ENCODE measurements at places on chromosomes 2 and 18.

GRCh38 chr2:149070681-149071320 is 32.3 kb downstream of the LYPD6B start:
- no peak for DNase-seq

GRCh38 chr2:95333056-95333455 is 35.9 kb downstream of the KCNIP3 start:
- DNase-seq: no peak

GRCh38 chr18:75654851-75655751 is 227.6 kb upstream of the SMIM21 start:
- no peak for DNase-seq

DNA sequence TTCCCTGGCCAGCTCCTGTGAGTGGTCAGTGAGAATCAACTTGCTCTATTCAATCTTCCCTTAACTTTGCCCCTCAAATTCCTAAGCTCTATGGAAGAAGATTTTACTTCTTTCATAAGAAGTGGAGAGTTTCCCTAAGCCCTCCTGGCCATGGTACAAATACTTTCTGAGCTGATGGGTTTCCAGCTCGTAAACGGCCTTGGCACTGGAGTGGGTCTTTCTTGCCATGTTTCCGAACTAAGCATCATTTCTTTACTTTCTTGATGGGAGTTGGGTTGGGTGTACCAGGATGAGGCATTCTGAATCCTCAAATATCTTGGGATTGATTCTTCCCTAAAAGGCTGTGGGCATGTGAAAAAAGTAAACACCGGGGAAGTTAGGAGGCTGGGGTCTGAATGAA is 72.5 kb downstream of the ACKR3 start:
- no peak for DNase-seq

DNA sequence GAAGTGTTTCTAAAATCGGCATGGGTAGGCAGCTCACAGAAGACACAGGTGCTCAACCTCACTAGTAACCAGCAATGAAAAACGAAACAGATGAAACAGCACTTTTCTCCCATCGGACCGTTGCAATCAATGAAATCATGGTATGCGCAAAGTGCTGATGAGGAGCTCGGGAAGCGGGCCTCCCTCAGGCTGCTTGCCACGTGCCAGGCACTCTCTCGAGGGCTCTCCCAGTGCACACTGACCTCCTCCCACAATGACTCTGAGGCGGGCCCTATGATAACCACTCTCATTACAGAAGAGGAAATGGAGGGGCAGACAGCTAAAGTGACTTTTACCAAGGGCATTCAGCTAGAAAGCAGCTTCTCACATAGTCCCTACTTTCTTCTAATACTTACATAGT is 3.8 kb upstream of the ANKRD23 start:
- DNase-seq: no peak

DNA sequence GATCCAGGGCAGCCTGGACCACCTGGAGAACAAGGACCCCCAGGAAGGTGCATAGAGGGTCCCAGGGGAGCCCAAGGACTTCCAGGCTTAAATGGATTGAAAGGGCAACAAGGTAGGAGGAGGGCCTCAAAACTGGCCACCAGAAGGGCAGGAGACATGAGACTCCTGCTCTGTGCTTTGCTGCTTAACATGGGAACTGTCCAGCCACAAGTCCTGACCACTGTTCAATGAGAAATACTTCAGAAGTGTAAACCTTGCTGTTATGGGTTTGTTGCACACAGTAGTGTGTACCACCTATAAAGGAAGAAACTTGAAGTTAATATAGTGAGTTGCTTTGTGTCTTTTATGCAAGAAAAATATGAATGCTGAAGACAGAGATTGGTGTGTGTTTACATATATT is 44.2 kb upstream of the MFF start:
- no peak for DNase-seq

DNA sequence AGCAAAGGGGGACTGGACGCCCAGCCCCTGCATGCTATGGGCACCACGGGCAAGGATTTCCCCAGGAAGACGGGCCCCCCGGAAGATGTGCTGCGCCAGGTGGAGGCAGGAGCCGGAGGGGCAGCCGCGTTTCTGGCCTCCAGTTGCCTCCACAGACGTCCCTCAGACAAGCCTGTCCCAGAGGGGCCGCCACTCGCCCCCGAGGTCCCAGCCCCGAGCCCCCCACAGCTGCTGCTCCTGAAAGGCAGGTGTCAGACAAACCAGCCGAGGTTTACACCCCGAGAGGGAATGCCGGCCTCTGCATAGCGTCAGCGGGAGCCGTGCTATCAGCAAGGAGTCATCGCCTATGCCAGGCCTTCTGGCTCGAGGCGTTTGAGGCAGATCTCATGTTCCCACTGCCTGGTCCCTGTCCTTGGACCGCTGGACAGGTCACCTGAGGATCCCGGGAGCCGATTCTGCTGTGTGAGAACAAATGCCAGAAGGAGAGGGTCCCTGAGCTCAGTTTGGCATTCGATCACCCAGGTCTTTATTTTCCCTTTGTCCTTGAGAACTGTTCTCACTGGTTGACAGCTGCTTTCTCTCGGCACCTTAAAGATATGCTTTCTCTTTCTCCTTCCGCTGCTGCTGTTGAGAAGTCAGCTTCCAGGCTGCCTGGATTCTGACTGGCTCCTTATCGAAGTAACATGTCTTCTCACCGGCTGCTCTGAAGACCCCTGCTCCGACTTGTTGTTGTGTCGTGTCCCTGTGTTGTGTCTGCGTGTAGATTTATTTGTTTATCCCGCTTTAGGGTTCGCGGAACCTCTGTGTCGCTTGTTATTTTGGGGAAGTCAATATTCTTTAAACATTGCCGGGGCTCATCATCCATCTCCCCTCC is 20.6 kb downstream of the CROCC2 start:
- no peak for DNase-seq

DNA sequence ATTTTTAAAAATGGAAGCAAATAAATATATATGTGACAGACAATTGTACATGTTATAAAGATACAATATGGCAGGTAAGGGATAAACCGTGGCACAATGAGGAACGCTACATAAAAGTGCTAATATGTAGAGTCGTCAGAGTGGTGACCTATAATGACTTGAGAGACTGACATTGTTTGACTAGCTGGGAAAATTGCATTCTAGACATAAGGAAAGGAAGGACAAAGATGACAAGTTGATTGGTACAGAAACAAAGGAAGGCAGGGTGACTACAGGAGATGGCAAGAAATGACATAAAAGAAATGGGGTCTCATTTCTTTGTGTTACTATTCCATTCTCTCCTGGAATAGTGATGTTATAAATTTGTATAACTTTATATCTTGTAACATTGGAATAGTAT is 420.4 kb downstream of the DSC3 start:
- no peak for DNase-seq

All from GM13977 (cell line).